Stimulated activated CD4-positive, alpha-beta T cell treated with anti-CD3 and anti-CD28 coated beads, Interleukin-12 subunit alpha, Interleukin-12 subunit beta, amount 100 ng/mL, for 48 hours (primary cell): ENCODE measurements at places on chromosomes 4 and X.

DNA sequence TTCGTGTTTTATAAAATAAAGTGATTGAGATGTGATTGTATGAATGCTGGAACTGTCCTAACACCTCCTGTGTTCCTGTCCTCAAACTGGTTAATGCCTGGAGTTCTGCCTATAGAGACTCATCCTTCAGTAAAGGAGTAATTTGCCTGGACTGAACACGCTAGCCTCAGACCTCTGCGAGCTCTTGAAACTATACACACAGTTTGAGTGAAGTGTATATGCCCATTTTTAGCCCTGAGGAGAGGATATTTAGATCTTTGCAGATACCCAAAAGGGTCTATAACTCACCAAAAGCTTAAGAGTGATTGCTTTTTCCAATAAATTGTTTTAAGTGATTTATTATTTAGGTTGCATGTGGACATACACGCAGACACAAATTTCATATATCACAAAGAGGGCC is 29.9 kb upstream of the STIM2 start:
- no peak for DNase-seq

GRCh38 chr4:48342606-48342880 is 1.2 kb downstream of the SLAIN2 start:
- no peak for DNase-seq

- DNase-seq = no peak
Measured at GRCh38 chrX:101693476-101693875, 33.8 kb upstream of the ARMCX2 start.

DNA sequence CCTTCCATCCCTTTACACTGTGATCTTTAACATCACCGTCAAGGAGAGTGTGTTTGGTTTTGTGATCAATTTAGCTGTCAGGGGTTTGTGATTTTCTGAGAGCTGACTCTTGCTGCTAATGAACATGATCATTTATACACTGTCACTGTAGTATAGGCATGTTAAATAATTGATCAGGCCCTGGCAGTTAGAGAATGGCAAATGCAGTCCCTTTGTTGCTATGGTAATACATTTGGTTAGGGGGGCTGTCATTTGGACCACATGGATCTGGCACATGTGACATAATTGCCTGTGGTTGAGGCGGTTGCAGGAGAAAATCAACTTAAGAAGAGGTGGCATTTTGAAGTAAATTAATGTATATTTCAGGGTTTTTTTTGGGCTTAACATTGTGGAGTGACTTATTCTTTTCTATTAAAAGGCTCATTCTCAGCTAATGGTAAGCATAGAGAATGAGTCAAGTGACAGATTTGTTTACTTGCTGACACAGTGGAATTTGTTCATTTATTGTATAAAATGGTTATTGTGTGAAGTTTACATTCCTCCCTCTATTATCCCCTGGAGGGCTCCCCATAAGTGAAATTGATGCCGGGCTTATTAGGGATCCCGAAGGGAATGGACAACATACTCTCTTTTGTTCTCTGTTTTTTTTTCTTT is 114.0 kb downstream of the FHIP1A start:
- DNase-seq = no peak

GRCh38 chr4:82776925-82777542 is 21.6 kb downstream of the SCD5 start:
- no peak for DNase-seq

- no peak for DNase-seq
Measured at GRCh38 chrX:25072247-25072646, 56.5 kb upstream of the ARX start.

DNA sequence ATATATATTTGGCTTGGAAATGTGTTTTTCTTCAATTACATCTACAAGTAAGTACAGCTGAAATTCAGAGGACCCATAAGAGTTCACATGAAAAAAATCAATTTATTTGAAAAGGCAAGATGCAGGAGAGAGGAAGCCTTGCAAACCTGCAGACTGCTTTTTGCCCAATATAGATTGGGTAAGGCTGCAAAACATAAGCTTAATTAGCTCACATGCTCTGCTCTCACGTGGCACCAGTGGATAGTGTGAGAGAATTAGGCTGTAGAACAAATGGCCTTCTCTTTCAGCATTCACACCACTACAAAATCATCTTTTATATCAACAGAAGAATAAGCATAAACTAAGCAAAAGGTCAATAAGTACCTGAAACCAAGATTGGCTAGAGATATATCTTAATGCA is 26.1 kb downstream of the NUDT6 start:
- DNase-seq = no peak
